COLO829 (cell line): ENCODE measurements at places on chromosomes 6 and 20.
A peak's percentile ranks its signal among the peaks of the same experiment; 100 is the strongest.

DNA sequence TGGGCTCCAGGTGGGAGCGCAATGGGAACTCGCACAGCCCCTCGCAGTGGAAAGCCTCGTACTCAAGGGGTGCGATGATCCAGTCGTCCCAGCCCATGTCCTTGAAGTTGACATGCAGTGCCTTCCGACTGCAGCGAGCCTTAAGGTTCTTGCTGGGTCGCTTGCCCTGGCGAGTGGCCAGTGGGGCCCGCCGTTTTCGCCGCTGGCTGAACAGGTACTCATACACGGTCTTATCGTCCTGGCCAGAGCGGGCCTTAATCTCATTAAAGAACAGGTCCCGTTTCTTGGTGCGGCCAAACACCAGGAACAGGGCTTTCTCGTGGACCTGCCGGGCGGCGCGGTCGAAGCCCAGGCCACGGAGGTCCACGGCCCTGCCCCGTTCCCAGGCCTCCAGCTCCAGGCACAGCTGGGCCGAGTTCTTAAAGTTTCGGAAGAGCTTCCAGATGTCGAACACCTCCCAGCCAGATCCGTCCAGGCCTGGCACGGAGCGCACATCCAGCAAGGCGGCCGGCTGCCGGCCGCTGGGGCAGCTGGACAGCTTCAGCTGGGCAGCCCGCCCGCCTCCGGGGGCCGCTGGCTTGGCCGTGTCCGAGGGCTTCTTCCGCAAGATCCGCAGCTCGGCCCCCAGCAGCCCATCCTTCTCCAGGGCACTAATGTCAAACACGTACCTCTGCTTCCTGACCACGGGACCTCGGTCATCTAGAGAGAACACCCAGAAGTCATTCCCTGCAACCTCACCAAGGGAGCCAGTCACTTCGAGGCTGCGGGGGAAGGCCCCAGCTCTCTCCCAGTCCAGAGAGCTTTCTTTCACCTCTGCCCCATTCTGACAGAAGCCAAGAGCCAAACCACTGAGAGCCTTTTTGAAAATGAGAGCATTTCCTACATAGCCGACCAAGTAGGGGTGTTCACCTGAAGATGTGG is 3.7 kb downstream of the GDF5 start:
- DNase-seq: no peak

DNA sequence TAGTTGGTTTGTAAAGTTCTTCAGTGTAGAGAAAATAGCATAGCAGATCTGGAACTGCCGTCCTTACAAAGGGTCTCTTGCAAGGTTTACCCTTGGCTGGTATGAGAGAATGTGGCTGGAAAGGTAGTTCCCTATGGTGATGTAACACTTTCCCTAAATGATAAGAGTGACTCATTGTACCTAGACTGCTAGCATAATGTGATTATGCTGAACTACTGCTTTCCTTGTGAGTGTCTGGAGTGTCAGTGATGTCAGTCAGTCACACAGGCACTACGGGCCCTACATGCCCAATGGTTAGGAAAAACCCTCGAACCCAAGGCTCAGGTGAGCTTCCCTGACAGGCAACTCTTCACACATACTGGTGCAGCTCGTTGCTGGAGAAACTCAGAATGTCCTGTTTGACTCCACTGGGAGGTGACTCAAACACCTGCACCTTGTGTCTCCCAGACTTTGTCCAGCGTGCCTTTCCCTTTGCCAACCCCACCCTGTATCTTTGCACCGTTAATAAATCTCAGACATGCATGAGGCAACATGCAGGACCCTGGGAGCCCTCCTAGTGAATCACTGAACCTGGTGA is 28.4 kb upstream of the LY86 start:
- DNase-seq: no peak

- no peak for DNase-seq
These were observed 105.7 kb upstream of the KCNK16 start for GRCh38 chr6:39428152-39428551.

GRCh38 chr20:24842274-24842917 is 106.7 kb upstream of the CST7 start:
- DNase-seq: no peak

GRCh38 chr6:41846666-41847237 is 48.4 kb downstream of the USP49 start:
- peak; percentile 86 for DNase-seq

GRCh38 chr20:11542645-11543044 is 375.0 kb upstream of the BTBD3 start:
- DNase-seq: no peak

DNA sequence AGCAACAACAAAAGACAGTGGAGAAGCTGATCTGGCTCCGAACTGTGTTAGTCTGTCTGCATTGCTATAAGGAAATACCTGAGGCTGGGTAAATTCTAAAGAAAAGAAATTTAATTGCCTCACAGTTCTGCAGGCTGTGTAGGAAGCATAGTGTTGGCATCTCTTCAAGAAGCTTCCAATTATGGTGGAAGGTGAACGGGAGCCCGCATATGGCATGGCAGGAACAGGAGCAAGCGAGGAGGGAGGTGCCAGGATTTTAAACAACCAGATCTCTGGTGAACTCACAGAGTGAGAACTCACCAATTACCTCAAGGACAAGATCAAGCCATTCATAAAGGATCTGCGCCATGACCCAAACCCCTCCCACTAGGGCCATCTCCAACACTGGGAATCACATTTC is 293.5 kb downstream of the SMOC2 start:
- no peak for DNase-seq

DNA sequence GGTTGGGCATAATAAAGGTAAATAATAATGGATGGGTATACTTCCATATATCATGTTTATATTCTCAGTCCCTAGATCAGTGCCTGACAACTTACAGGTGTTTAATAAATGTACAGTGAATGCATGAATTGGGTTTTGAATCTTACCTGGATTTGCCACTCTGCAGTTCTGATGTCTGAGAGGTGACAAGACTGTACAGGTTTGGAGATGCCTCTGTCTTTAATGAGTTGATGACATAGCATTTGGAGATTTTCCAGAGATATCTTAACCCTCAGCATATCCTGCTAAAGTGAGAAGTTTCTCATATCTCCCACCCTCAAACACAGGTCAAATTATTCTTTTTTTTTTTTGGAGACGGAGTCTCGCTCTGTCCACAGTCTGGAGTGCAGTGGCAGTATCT is 2.2 kb downstream of the ANKS1A start:
- no peak for DNase-seq

DNA sequence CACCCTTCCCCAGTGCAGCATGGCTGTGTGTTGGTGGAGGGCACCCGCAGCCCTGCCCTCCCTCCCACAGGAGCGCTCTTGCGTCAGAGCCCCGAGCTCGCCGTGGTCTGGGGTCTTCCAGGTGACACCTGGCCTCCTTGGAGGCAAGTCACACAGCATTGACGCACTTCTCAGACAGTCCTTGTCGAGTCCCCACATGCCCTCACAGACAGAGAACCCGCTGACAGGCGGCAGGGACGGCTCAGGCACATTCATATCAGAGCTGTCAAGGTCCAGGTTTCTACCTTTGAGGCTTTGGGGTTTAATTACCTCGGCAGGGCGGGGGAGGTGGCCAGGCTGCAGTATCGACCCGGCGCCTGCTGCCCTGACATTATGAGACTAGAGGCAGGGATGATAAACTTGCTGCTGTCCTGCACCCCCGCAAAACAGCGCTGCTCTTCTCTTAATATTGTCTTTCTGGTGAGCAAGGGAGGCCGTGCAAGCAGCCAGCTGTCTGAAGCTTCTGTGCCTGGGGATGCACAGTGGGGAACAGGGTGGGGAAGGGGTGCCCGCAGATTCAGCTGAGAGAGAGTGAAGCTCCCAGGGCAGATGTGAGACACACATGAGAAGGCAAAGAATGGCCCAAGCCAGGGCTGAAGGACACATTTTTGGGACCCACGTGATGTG is 4.7 kb downstream of the NPEPL1 start:
- DNase-seq: no peak

- DNase-seq: no peak
These were observed 20.3 kb upstream of the MAPK13 start for GRCh38 chr6:36110050-36110449.

GRCh38 chr6:2102316-2102883 is 143.0 kb downstream of the GMDS start:
- DNase-seq: no peak

DNA sequence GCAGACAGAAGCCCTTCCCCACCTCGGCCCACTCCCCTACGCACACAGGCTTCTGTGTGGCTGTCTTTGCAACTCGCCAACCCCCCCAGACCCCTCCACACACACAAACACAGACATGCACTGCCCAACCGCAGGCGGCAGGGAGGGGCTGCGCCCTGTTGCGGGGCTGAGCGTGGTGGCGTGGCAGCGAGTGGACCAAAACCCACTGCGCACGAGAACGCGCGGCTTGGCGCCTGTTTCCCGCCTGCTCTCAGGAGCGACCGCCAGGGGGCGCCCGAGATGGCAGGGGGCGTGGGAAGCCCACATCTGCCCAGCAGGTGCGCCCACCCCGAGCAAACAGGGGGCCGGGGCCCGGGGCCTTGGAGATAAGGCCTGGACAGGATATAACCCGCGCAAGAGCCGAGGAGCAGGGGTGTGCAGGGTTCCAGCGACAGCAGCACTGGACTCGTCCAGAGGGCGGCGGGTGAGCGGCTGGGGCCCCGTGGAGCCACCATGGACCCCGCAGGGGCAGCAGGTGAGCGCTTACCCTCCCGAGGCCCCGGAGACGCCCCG is at the start of gene RBPJL:
Gene RBPJL (plus strand): TSS at position 410 of the 552 bp plus-strand sequence. CDS start 83 bp downstream, at position 493.
- no peak for DNase-seq

DNA sequence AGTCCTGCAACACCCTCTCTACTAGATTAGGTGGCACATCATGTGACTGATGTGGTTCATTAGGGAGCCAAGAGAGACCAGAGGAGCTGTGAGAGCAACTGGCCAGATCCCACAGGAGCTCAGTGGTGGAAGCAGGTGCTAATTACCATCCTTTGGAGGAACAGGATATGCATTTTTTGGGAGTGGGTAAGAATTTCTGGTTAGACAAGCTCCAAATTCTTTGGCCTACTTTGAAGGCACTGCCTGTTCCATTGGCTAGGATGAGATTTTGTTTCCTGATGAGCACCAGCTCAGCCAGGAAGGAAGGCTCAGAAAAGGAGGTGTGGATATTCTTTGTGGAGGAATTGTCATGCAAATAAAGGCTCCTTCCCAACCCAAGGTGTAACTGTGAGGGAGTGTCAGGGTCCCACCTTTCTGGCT is 130.3 kb upstream of the BMP2 start:
- DNase-seq: no peak

GRCh38 chr20:391041-391711 is 10.6 kb downstream of the TRIB3 start:
- no peak for DNase-seq
